ENCODE measurements at places on chromosomes 11 and 22.

GRCh38 chr11:126768702-126769101, 231.9 kb downstream of the KIRREL3 start:
- DNase-seq: no peak

DNA sequence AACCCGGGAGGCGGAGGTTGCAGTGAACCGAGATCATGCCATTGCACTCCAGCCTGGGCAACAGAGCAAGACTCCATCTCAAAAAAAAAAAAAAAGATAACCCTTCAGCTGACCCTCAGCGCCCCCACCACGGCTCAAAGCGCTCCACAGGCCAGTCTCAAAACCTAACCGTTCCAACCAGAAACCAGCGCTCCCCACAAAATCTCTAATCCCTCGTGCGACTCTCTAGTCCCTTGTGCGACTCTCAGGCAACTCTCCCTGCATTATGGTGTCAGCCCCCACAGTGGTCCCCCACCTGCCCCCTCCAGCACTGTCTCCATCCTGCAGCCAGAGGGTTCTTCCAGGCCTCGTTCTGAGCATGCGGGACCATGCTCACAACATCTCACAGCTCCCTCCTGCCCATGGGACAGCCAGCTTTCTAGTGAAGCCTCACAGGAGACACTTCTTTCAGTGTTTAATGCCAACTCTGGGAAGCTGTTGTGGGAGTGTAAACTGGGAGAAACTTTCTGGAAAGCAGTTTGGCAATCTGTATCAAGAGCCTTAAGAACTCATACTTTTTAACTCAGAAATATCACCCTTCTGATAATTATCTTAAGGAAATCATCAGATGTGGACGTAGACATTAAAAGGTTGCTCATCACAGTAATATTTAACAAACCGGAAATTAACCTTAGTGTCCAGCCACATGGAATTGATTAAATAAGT, 4.2 kb upstream of the RASGRP2 start:
- DNase-seq: no peak

DNA sequence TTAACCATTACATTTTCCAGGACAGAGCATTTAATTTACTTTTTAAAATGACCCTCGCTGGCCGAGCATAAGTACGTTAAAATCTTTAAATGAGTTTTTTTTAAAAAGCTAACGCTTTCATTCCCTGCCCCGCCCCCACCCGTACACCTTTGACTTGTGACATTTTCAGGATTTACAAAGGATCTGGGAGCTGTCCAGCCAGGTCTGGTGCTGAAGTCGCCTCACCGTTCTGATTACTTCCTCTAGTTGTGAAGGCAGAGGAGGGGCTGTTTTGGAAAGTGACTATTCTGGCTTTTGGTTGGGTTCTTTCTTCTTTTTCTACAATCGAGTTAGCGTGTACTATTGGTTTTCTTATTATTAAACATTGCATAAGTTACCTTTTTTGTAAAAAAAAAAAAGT, 2.9 kb downstream of the C11orf87 start:
- DNase-seq: no peak

- DNase-seq: no peak
Observed at GRCh38 chr22:44181912-44182587, 1.3 kb downstream of the PARVG start.

GRCh38 chr11:131712897-131713296, 342.5 kb downstream of the NTM start:
- DNase-seq: no peak

Measured in coronary artery (tissue), 2 donors.